ENCODE measurements at places on chromosomes 16 and 17.

DNA sequence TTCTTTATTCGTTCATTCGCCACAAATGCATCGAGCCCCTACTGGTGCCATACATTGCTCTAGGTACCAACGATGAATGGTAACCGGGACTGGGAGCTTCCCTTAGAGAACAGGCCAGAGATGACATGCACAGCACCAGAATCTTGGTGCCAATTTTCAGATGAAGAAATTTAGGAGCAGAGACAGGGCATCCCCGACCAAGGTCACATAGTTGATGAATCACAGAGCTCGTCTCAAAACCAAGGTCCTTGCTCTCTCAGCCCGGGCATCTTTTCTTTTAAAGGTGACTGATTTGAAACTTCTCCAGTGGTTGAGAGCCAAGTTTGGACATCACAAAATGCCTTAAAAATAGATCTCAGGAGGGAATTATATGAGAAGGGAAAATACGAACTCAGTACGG, 73.2 kb upstream of the C16orf82 start:
- DNase-seq: no peak

GRCh38 chr17:50101346-50102163, 6.4 kb downstream of the PDK2 start:
- DNase-seq: no peak

GRCh38 chr16:89600427-89600826, 13.0 kb upstream of the DPEP1 start:
- DNase-seq: no peak

GRCh38 chr17:19720631-19721426, 4.4 kb upstream of the SLC47A2 start:
- DNase-seq: no peak

- DNase-seq: no peak
These were observed 22.5 kb downstream of the DNAI2 start for GRCh38 chr17:74296548-74296936.

GRCh38 chr17:71232801-71233559, 887.8 kb upstream of the SOX9 start:
- no peak for DNase-seq

GRCh38 chr17:80365001-80365965, 49.7 kb upstream of the ENDOV start:
- no peak for DNase-seq

- no peak for DNase-seq
These were observed 466.5 kb upstream of the MAF start for GRCh38 chr16:80066805-80067580.

DNA sequence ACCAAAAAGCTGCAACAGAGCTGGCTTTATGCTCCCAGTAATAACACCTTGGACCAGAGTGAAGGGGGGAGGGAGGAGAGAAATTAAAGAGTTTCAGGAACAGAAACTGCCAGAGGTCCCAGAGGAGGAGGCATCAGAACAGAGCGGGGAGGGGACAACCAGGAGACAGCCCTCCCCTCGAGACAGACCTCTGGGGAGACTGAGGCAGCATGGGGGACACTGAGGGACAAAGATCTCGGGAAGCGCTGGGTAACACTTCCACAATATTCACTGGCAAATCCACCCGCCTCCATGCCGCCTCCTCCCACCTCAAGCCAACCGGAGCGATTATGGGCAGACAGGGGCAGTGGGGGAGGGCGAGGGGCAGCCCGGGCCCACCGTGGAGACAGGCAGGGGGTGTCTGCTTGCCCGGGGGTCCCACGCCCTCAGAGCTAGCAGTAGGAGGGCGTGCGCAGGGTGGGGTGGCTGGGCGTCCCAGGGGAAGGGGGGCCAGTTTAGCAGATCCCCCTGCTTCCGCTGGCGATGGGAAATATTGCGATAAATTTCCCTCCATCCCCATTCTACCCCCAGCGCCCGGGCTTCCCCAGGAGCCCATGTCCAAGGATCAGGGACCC, 1.2 kb downstream of the PCGF2 start:
- no peak for DNase-seq

GRCh38 chr17:7590743-7591142, 849 bp upstream of the SOX15 start:
- DNase-seq: no peak

- DNase-seq: no peak
These were observed 12.3 kb downstream of the NUPR1 start for GRCh38 chr16:28526201-28527099.

- DNase-seq: no peak
These were observed 33.6 kb downstream of the TEKT5 start for GRCh38 chr16:10660950-10661635.

DNA sequence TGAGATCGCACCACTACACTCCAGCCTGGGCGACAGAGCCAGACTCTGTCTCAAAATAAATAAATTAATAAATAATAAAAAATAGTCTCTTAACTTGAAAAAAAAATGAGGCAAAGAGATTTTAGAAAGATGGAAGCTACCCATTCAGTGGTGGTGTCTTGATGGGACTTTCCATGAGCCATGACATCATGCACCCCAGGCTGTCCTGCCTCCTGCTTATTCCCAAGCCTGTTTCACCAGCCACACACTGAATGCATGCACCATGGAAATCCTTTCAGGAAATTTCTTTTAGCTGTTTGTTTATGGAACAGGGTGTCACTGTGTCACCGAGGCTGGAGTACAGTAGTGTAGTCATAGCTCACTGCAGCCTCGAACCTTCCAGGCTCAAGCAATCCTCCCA, 8.9 kb upstream of the DLX3 start:
- no peak for DNase-seq

GRCh38 chr16:3849751-3850543, 30.6 kb downstream of the CREBBP start:
- no peak for DNase-seq

GRCh38 chr17:48571024-48571818, 6.9 kb downstream of the HOXB4 start:
- no peak for DNase-seq
